ENCODE measurements at places on chromosomes 4 and X.

GRCh38 chrX:41066391-41066790 lies 18.9 kb upstream of the USP9X start:
- no peak for DNase-seq

DNA sequence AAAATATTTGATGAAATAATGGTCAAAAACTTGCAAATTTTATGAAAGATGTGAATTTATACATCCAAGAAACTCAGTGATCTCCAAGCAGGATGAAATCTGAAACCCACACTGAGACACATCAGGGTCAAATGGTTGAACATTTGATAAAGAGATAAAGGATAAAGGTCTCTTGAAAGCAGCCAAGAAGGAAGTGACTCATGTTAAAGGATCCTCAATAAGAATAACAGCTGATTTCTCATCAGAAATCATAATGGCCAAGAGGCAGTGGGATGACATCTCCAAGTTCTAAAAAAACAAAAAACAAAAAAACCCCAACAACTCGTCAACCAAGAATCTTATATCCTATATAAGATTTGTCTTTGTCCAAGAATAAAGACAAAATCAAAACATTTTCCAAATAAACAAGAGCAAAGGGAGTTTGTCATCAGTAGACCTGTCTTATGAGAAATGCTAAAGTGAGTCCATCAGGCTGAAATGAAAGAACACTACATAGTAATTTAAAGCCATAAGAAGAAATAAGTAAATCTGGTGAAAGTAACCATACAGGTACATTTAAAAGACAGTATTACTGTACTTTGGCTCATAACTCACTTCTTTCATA lies 121.7 kb downstream of the PDS5A start:
- DNase-seq, result no peak

GRCh38 chr4:37066159-37066558 lies 178.4 kb upstream of the NWD2 start:
- DNase-seq, result no peak

GRCh38 chr4:76215077-76215476 lies 1.5 kb upstream of the SCARB2 start:
- no peak for DNase-seq

DNA sequence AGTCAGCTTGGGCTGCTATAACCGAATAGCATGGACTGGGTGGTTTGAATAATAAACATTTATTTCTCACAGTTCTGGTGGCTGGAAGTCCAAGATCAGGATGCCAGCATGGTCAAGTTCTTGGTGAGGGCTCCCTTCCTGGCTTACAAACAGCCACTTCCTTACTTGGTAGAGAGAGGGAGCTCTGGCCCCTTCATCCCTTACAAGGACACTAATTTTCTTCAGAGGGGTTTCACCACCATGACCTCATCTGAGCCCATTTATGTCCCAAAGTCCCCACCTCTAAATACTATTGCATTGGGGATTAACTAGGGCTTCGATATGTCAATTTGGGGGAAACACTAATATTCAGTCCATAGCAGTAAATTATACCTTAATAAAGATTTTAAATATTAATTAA lies 61.8 kb downstream of the CLNK start:
- DNase-seq, result no peak

- no peak for DNase-seq
Measured at GRCh38 chrX:106606571-106606970, 5.2 kb upstream of the RADX start.

- no peak for DNase-seq
Measured at GRCh38 chrX:149818652-149819051, 36.9 kb downstream of the MAGEA9 start.

GRCh38 chrX:97685753-97686152 lies 802.0 kb downstream of the RPA4 start:
- no peak for DNase-seq

All from neural crest cell (in vitro differentiated cells).